ENCODE measurements at places on chromosomes 16 and 17.

GRCh38 chr17:78818152-78818846 is 22.3 kb downstream of the USP36 start:
- no peak for ATAC-seq

- no peak for ATAC-seq
These were observed 15.6 kb downstream of the BEAN1 start for GRCh38 chr16:66442502-66443268.

DNA sequence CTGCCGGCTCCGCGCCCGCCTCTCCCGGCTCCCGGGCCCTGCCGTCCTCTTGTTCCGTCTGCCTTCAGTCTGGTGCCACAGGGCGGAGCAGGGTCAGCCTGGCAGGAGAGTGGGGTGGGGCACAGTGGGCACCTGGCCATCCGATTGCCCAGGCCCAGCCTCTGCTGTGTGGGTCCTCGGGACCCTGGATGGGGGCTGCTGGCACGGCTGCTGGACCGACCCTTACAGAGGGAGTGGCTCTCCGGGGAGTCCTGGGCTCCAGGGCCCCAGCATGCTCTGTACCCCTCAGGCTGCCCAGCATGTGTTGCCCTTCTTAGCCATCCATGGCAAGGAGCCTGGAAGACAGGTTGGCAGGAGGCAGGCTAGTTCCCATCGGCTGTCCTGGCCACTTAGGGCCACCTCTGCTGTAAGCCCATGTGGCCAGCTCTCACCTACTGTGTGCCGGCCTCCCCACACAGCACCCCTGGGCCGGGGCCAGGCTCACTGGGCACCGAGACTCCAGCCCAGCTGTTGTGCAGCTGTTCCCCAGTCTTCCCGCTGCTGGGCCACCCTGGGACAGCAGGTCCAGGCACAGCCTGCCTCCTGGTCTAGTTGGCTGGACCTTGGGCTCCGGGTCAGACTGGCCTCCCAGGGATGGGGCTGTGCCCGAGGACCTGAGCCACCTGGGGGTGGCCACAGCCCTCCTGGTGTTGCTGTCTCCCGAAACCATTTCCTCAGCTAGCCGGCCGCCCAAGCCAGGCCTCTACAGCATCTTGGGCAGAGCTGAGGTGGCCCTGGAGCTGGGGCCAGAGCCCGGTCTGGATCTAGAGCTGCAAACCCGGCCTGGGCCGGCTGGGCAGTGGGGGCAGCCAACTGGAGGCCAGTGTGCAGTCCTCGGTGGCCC is 24.9 kb downstream of the BAHCC1 start:
- ATAC-seq, result peak; percentile 1

GRCh38 chr17:17356931-17357270 is 53.7 kb downstream of the NT5M start:
- no peak for ATAC-seq

DNA sequence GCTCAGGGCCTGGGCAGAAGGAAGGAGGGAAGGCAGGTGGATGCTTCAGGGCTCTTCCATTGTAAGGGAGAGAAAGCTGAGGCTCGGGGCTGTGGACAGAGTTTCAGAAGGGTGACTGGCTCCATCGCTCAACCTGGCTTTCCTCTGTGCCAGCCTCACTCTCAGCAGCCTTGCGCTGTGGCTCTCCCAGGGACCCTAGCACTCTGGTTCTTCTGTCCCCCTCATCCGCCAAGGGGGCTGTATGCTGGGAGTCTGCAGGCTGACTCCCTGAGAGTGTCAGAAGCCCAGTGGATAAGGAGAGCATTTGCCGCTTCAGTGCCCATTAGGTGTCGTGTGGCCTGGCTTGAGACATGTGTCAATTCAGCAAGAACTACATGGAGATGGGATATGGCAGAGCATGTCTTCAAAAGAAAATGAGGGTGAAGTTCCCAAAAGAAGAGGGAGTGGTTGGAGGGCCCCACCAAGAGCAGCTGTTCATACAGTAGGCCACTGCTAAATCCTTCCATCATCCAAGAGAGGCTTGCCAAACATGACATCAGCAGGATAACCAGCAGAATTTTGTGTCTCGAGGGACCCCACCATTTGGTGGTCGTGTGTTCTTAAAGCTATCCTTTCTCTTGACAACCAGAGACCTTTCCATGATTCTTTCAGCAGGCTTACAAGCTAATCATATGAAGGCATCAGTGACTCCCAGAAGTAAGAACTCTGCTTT is 148.2 kb downstream of the IRX5 start:
- no peak for ATAC-seq

GRCh38 chr16:80994451-80994850 is 12.2 kb downstream of the CMC2 start:
- ATAC-seq, result 0 out of 3 replicates have a peak, but pooled peaks have one; percentile 19
